ENCODE measurements at places on chromosomes 4 and X. TPM values are rescaled to one million over a fixed set of nuclear protein-coding genes. Genes with fewer than 3 reads are reported as not detected.

DNA sequence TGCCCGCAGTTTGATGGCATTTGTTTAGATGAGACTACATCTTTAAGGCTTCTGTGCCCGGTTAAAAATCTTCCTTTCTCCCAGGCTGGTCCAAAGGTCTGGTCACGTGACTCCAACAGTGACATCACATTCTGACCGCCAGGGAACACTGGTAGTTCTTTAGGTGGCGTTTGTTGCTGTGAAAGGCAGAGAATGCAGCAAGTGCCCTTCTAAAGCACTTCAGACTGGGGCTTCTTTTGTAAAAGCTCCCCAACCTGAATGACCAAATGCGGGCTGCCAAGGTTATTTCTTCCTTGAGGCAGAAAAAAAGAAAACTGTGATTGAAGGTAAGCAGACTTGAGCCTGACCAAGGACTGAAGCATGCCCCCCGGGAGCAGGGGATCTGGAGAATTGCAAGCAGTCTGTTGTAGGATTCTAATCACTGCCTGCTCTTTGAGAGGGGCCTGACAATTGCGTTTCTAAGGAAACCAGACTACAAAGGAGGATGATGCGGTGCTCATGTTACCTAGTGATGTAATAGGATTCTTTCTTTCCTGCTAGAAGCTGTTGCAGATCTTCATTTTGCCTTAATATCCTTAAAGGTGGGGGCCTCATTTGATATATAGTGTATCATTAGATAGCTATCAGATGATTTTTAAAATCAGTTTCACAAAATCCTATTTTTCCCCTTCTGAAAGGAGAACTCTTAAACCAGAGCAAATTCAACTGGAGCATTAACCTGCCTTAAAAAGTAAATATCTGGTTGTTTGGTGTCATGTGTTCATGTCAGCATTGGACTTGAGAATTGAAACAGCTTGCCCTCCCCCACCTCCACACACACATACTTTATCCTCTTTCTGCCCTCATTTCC is 133.1 kb downstream of the AKAP4 start:
- peak; percentile 72 for DNase-seq

DNA sequence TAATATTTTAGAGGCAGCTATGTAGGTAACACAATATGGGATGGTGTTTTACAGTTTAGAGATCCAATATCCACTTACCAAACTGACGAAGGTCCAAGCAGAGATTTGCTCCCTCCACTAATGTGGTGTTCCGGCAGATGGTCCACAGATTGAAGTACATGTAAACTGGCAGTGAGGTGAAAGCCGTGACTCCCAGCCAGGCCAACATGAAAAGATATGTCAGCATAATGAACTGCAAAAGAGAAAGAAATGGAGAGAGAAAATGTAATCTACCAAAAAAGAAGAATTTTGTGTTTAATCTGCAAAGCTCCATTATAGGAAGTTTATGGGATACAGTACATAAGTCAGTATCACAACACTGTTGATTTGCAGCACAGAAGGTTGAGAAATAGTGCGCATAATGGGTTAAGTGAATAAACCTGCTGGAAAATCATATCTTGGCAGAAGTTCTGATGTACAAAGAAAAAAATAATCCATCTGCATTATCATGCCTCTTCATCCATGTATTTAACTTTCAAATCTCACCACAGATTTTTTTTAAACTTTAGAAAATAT is 160.2 kb downstream of the GPM6A start:
- DNase-seq, result no peak

- DNase-seq, result no peak
Measured at GRCh38 chr4:150990250-150990649, 24.8 kb downstream of the LRBA start.

Gene COL25A1
- 3.9 TPM for total RNA-seq

DNA sequence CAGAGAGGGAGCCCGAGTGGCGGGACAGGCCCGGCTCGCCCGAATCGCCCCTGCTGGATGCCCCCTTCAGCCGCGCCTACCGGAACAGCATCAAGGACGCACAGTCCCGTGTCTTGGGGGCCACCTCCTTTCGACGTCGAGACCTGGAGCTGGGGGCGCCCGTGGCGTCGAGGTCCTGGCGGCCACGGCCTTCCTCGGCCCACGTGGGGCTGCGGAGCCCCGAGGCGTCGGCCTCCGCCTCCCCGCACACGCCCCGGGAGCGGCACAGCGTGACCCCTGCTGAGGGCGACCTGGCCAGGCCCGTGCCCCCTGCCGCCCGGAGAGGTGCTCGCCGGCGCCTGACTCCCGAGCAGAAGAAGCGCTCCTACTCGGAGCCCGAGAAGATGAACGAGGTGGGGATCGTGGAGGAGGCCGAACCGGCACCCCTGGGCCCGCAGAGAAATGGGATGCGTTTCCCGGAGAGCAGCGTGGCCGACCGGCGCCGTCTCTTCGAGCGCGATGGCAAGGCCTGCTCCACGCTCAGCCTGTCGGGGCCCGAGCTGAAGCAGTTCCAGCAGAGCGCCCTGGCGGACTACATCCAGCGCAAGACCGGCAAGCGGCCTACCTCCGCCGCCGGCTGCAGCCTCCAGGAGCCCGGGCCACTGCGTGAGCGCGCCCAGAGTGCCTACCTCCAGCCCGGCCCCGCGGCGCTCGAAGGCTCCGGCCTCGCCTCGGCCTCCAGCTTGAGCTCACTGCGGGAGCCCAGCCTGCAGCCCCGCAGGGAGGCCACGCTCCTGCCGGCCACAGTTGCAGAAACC is 156.9 kb downstream of the SOWAHB start:
- DNase-seq, result no peak

DNA sequence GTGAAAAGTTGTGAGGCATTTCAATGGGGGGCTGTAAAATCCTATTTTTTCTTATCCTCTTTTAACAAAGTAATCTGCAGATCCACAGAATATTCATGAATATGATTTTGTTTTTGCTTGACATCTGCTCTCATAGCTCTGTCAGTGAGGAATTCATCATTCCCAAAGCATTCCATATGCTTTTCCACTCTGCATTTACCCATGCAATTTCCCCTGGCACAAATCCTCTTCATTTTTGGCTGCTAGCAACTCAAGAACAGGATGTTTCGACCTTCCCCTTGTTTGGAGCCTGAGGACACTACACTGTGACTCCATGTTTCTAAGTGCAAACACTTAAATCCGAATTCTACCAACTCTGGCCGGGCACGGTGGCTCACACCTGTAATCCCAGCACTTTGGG is 48.5 kb downstream of the KLHL15 start:
- DNase-seq, result no peak

All from cardiac muscle cell (in vitro differentiated cells and primary cell).